ENCODE measurements at places on chromosomes 2 and 18. TPM values are rescaled to one million over a fixed set of nuclear protein-coding genes. Genes with fewer than 3 reads are reported as not detected.

The ALLC gene
- total RNA-seq = not detected

The DYSF gene
- 0.43 TPM for total RNA-seq

- no peak for DNase-seq
These were observed 30.8 kb downstream of the LPIN1 start for GRCh38 chr2:11777066-11777782.

The NTSR2 gene
- not detected for total RNA-seq

DNA sequence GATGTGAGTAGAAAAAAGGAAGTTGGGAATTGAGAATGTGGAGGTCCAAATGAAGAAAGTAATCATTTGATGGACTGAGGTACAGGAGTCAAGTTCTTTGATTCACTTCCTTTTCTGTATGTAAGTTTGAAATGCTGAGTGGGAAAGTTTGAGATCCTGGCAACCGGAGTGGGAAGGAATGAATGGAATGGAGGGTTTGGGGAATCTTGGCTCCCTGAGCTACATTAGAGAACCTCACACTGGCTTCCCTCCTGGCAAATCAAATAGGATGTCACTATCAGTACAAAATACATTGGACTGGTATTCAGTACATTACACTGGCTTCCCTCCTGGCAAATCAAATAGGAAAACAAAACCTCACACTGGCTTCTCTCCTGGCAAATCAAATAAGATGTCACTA is 9.8 kb upstream of the RNF138 start:
- DNase-seq = no peak

DNA sequence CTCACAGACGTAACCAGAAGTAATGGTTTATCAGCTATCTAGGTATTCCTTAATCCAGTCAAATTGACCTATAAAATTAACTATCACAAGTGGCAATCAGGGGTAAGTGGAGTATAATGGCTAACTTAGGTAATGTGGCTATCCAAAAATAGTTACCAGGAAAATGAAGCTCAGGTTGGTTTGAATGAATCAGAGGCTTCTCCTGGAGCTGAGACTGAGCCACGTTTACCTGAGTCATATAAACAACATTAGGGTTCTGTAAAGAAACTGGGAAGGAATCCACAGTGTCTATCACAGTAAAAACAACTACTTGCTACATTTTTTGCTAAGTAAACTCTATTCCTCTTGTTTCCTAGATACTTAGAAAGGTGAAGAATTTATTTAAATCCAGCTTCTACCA is 236.0 kb upstream of the SPHKAP start:
- DNase-seq = peak; percentile 34

The LRP2 gene
- 0.10 TPM for total RNA-seq

The TRIM43 gene
- total RNA-seq = not detected

The MLPH gene
- 9.9 TPM for total RNA-seq

The SERPINB11 gene
- total RNA-seq = not detected

DNA sequence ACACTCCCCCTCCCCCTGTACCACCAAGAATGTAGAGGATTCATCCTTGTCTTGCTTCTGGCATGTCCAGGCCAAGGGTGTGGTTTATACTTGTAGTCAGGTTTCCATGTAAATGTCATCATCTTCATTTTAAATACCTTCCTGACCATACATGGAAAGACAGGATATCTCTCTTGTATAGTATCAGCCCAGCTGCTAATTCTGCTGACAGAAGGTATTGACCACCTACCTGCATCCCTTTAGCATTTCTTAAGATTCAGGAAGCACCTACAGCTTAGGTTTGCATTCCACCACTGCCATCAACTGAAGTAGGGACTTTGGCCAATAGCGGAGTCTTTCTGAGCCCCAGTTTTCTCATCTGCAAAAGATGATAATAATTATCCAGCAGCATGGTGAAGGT is 22.9 kb upstream of the FSHR start:
- no peak for DNase-seq

DNA sequence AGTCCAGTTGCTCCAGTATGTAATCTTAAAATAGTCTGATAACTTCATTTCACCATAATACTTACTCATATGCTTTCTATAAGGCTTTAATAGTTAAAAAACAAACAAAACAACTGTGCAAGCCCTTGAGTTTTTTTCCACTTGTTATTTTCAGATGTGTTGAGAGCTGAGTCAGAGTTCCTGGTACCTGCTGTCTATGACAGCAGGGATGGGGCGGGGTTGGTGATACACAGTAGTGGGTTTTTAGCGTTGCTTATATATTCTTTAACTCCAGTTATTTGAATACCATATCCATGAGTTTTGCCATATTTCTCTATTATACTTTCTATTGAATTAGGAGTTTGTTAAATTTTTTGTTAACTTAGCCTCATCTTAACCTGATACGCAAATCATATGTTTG is 5.0 kb downstream of the NAPG start:
- DNase-seq = no peak

The KATNAL2 gene
- total RNA-seq = 6.8 TPM

The OSBPL6 gene
- total RNA-seq = 10.1 TPM

DNA sequence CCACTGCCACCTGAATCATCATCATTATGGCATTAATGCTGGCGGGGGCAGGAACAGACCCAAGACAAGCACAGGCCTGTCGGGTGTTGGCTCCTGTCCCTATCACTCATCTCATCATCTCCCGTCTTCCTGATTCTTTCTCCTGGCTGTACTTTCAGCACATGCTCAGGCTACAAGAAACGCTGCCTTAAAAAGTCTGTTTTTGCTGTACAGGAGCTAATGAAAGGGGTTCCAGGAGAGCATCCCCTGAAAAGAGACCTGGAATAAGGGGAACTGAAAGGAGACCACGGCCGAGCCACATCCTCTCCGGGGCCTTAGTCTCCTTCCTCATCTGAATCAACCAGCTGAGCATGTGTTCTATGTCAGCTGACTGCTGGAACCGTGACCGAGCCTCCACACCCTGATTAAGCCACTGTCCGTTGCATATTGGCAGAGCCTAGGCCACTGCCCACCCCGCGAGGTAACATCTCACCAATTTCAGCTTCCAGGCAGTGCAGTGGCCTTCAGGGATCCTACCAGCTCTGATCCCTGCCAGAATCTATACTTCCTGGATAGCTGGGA is 62.6 kb downstream of the DNMT3A start:
- no peak for DNase-seq

The FLACC1 gene
- 0.23 TPM for total RNA-seq

GRCh38 chr2:37851428-37851827 is 73.7 kb upstream of the RMDN2 start:
- DNase-seq = no peak

GRCh38 chr2:19086231-19086651 is 272.2 kb downstream of the OSR1 start:
- DNase-seq = no peak

The ST8SIA3 gene
- total RNA-seq = not detected

- no peak for DNase-seq
These were observed 632.3 kb downstream of the LRP1B start for GRCh38 chr2:141498561-141498960.

DNA sequence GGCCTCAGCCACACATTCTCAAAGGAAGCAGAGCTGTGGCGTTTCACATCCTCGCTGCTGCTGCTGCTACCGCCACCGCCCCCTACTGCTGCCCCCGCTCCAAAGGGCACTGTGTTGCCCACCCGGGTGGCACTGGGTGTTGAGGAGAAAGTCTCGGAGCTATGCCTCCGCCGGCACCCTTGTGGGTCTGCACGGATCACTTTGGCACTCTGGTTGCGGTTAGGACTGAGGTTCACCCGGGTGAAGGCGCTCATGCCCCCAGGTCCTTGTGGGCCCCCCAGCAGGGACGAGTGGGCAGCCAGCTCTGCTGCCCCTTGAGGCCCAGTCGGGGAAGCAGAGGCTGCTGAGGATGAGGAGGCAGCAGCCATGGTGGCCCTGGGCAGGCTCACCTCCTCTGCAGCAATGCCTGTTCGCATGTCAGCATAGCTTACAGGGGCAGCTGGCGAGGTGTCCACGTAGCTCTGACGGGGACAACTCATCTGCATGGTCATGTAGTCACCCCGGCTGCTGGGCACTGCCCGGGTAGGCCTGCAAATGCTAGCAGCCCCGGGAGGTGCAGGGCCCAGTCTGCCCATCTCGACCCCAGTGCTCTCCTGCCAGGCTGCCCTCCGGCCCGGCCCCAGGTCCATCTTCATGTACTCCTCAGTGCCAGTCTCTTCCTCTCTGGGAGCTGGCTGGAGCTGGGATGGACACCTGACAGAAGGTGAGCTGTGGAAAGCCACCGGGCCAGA is 4.2 kb downstream of the IRS1 start:
- no peak for DNase-seq

The LHCGR gene
- not detected for total RNA-seq

GRCh38 chr2:43391201-43391877 is 164.9 kb upstream of the ZFP36L2 start:
- no peak for DNase-seq

The DPYSL5 gene
- 5.0 TPM for total RNA-seq

DNA sequence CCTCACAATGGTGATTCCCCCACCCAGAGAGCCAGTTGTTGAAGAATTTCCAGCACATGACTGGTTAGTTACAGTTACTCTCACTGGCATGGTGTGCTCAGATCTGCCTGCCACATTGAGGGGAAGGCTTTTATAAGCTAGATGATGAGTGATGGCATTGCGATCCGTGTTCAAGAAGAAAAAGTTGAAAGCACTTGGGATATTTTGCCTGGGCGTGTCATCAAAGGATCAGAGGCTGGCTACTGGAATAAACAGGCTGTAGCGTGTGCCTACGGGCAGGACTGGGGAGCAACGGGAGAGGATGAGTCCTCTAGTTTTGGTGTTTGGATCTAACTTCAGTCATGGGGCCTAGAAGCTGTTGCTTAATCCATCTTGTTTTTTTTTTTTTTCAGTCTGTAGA is 175.0 kb downstream of the SETBP1 start:
- DNase-seq = no peak

The LYG1 gene
- total RNA-seq = 0.12 TPM

The CCDC85A gene
- 0.14 TPM for total RNA-seq

- no peak for DNase-seq
These were observed 70.2 kb upstream of the GALNT3 start for GRCh38 chr2:165864296-165864695.

The BAZ2B gene
- total RNA-seq = 17.2 TPM

- DNase-seq = no peak
These were observed 73.8 kb upstream of the MGAT4A start for GRCh38 chr2:98804736-98805135.

DNA sequence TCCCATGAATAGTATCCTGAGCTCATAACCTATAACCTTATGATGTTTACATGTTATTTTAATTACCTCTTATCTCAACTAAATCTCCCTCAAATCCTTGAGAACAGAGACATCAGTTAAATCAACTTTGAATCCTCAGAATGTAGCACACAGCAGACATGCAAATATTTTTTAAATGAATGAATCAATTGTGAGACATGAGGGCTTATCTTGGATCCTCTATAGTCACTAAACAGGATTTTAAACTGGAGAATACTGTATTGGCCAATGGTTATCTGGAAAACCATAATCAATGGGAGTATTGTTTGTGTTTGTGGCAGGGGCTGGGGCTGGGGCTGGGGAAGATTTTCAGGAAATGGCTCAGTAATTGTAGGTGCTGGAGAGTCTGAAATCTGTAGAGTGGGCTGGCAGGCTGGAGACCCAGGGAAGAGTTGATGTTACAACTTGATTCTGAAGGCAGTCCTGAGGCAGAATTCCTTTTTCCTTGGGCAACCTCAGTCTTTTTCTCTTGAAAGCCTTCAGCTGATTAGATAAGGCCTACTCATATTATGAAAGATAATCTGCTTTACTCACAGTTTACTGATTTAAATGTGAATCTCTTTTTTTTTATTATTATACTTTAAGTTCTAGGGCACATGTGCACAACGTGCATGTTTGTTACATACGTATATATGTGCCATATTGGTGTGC is 106.3 kb downstream of the NCOA1 start:
- DNase-seq = no peak

The NFE2L2 gene
- 116 TPM for total RNA-seq

DNA sequence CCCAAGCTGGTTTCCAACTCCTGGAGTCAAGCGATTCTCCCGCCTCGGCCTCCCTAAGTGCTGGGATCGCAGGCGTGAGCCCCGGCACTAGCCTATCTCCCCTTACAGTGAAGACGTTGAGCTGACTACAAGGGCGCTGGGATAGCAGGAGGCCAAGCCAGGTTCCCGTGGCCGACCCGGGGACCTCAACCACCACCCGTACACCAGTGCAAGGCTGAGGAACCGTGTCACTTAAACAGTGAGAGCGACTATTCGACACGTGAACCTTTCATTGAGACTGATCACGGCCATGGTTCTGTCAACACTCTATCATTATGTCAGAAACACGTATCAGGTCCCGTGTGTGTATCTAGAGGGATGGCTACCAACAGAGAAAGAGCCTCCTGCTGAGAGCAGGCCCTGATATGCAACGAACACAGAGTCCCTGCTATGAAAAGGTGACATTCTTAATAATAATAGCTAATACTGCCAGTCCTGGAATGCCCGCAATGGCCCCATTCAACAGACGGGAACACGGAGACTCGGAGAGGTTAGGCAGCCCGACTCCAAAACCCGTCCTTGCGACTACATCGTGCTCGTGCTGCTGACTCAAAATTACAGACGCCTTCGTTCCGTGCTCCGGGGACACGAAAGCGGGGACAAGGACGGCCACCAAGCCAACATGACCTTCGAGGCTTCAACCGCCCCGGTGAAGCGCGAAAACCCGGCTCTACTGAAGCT is 833 bp downstream of the AFG3L2 start:
- DNase-seq = no peak

The RPRM gene
- 0.29 TPM for total RNA-seq

DNA sequence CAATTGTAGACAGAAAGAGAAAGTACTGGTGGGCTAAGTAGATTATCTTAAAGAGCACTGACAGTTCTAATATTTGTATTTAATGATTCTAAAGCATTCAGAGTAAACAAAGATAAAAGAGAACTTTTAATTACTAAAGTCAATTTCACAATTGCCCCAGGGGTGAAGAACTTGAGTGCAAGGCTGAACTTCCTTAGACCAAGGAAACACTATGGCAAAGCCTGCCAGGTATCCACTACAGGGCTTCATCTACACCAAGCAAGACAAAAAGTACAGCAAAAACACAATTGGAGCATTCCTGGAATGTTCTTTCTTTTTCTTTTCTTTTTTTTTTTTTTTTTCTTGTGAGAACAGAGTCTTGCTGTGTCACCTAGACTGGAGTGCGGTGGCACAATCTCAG is 46.9 kb upstream of the NDUFV2 start:
- no peak for DNase-seq

- DNase-seq = no peak
These were observed 54.0 kb upstream of the STRN start for GRCh38 chr2:37020212-37020886.

DNA sequence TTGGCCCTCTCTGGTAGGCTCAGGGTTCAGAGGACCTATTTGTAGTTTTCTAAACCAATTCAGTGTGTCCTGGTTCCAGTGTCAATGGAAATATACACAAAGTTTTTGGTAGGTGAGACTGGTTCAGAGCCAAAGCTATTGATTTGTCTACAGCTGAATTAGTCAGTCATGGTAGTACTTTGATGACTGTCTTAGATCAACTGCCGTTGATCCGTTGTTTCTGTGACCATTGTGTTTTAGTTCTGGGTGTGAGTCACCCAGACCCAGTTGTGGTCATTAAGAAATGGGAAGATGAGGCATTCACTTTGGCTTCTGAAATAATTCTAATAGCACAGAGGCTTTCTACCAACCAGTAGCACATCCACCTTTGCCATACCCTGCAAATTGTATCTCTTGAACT is 16.0 kb upstream of the RPE start:
- DNase-seq = no peak

- DNase-seq = no peak
These were observed 154.5 kb upstream of the RASGRP3 start for GRCh38 chr2:33321876-33322483.

Measured in H4 (cell line).